ENCODE measurements at places on chromosomes 12 and 14.

GRCh38 chr14:36513451-36514277, 6.4 kb downstream of the NKX2-1 start:
- no peak for DNase-seq

GRCh38 chr12:59005193-59005955, 85.1 kb upstream of the LRIG3 start:
- DNase-seq: no peak

DNA sequence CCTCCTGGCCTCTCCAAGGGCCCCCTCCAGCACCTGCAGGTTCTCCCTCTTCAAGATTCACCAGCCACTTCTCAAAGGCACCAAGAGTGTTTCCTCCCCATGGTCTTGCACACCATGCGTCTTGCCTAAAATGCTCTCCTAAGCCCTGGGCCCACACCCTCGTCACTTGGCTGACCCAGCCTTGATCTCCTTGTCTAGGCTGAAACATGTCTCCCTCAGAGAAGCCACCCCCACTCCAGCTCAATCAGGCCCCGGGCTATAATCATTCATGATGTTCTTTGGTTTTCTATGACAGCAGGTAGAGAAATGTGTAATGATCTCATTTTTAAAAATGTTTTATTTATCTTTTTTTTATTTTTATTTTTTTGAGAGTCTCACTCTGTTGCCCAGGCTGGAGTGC, 88.1 kb downstream of the EFCAB11 start:
- no peak for DNase-seq

GRCh38 chr12:112535637-112536366, 117.1 kb downstream of the PTPN11 start:
- DNase-seq: no peak

DNA sequence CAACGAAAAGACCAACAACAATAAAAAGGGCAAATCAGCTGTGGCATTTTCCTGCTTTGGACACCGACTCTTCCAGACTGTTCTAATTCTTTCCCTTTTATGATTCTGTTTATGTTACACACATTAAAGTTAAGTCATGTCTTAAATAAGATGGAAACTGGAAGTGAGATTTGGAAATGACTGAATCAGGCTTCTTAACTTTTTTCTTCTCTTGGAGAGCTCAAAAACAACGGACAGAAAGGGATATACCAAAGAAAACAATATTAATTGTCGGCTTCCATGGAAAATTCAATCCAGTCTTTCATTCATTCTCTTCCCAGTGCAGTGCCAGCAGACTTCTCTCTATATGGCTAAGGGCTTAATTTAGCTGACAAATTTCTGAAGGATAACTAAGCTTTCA, 214.9 kb upstream of the DDHD1 start:
- no peak for DNase-seq

- DNase-seq: no peak
Measured at GRCh38 chr12:3081886-3082285, 4.7 kb downstream of the TSPAN9 start.

DNA sequence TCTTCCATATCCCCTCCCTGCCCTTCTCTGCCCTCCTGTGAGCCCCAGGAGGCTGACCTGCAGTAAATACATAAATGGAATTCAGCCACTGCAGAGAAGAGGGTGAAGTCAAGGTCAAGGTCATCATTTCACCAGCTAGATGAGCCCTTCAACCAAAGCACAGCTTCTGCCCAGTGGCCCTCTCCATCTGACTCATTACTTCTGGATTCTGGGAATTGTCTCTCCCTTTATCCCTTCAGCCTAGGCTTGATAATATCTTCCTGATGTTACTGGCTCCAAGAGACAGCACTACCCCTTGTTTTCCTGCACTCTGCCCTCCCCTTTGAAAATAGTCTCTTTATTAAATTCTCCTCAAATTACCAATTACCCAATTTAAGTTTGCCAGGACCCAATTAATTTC, 64.5 kb downstream of the TTC9 start:
- no peak for DNase-seq

- no peak for DNase-seq
Measured at GRCh38 chr14:84068288-84068687, 1461.7 kb upstream of the FLRT2 start.

GRCh38 chr14:100317912-100318808, 5.0 kb upstream of the SLC25A47 start:
- DNase-seq: peak; percentile 71

GRCh38 chr14:34223373-34224148, 238.5 kb downstream of the SPTSSA start:
- DNase-seq: no peak

DNA sequence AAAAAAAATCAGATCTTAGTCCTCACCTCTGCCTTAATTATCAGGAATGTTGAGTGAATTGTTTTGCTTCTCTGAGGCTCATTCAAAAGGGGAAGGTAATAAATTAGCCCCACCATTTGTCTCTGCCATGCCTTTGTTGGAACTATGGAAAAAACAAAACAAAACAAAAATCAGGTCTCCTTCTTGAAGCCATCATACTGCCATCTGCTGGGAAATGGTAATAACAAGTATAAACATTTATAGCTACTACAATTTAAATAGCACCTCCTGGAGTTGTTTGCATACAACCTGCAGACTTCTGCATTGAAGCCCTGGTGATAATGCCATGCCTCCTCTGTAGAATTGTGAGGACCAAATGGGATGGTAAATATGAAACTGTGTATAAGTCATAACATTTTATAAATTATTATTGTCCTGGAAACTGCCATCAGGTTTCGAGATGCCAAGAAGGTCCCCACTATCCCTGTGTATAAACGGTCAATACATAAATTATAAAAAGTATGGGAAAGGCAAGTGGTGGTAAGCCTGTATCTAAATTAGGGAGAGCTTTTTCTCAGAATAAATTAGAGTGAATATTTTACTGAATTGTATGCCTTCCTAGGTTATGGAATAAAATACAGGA, 87.2 kb upstream of the FGD4 start:
- DNase-seq: no peak

GRCh38 chr12:27779920-27780611, at the start of the genes KLHL42 and MANSC4:
Gene KLHL42 (plus strand): TSS chr12:27780233. CDS start chr12:27780331, 98 bp downstream.
Gene MANSC4 (minus strand): TSS chr12:27780236. CDS start chr12:27771276, 8,960 bp downstream.
- peak; percentile 67 for DNase-seq

- DNase-seq: no peak
Measured at GRCh38 chr12:19055589-19055988, 73.9 kb upstream of the PLEKHA5 start.

DNA sequence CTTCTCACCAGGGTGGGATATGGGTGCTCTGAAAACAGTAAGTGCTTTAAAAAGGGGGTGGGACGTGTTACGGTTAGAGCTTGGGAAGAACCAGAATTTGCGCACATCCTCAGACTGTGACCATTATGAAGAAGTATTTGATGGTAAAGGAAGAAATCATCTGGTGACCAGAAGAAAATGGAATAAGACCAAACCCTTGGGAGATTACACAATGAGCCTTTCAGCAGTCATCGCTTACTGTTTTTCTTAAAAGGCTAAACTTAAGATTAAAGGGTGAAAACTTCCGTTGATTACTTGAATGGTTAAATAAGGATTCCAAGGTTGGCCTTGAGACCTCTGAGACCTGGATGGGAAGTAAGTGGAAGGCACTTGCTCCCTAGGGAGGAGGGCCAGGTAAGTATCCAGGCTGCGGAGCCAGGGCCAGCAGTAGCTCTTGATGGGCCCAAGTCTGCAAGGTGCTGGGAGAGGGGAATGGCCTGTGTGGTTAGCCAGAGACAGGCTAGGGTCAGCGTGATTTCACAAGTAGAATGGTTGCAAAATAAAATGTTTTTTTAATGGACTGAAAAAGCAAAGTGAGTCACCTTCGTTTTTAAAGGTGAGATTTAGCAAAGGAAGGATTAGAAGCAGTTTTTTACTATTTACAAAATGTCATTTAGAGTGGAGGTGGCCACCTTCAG, 13.0 kb upstream of the ISM2 start:
- DNase-seq: no peak

GRCh38 chr12:6180268-6181051, 19.7 kb upstream of the CD9 start:
- no peak for DNase-seq

- DNase-seq: no peak
Measured at GRCh38 chr12:28027947-28028724, 55.6 kb upstream of the PTHLH start.

DNA sequence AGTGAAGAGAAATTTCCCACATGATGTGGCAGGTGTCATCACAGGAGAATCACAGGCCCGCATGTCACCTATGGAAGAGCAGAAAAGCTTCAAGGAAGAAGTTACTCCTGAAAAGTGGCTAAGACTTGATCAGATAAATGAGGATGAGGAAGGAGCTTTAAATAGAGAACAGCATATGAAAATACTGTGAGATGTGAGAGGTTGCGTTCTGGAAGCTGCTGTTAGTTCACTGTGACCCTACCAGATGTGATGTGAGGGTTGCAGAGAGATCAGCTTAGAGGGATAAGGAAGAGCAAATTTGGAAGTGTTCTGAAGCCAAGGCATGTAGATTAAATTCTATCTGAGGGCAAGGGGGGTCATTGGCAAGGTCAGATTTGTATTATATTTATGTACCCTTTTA, 17.1 kb downstream of the ERP27 start:
- no peak for DNase-seq

DNA sequence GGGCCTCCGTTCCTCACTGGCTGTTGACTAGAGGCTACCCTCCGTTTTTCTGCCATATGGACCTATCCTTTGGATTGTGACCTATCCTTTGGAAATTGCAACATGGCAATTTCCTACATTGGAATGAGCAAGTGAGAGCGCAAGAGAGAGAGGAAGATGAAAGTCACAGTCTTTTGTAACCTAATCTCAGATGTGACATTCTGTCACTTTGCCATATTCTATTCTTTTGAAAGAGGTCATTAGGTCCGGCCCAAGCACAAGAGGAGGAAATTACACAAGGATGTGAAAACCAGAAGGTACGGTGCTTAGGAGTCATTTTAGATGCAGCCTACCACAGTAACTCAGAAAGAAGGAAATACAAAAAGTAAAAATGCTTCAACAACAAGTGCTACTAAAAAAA, 47.3 kb upstream of the SRP54 start:
- DNase-seq: no peak

DNA sequence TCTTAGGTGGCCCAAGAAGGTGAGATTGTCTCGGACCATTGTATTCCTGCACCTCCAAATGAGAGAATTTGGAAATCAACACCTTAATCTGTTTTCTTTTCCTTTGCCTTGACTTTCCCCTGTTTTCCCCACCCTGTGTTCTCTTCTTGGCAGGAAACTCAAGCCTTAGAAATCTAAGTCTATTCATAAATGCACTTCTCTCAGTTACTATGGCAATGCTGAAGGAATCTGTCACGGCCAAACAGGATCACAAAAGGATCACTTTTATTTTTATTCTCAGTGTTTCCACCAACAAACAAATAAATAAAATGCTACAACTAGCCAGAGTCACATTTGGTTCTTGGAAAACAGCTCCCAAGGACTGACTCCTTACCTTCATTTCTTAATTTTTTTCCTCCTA, 270.5 kb downstream of the BCAT1 start:
- DNase-seq: no peak

GRCh38 chr12:47205532-47206449, 126.0 kb upstream of the AMIGO2 start:
- DNase-seq: no peak

GRCh38 chr12:124518051-124518932, 49.1 kb downstream of the NCOR2 start:
- DNase-seq: no peak

- peak; percentile 43 for DNase-seq
Measured at GRCh38 chr14:23183479-23183878, at the start of gene SLC7A8. Gene SLC7A8 (minus strand): TSS chr14:23183660. CDS start chr14:23182914, 746 bp downstream.

DNA sequence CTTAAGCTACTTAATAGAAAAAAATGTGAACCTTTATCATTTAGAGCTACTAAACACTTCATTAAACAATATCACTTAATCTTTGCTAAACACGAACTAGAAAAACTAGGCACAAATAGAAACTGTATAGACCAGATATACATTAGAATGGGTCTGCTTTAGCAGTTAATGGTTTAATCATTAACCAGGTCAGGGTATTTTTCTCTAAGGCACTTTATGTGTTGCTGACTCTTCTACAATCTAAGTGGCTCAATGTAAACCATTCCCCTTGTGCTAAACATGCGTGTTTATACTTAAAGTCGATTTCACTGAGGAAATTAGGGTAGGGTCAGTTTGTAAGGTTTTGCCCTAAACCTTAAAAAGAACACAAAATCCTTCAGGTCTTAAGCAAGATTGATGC, 29.7 kb downstream of the TMCC3 start:
- no peak for DNase-seq

DNA sequence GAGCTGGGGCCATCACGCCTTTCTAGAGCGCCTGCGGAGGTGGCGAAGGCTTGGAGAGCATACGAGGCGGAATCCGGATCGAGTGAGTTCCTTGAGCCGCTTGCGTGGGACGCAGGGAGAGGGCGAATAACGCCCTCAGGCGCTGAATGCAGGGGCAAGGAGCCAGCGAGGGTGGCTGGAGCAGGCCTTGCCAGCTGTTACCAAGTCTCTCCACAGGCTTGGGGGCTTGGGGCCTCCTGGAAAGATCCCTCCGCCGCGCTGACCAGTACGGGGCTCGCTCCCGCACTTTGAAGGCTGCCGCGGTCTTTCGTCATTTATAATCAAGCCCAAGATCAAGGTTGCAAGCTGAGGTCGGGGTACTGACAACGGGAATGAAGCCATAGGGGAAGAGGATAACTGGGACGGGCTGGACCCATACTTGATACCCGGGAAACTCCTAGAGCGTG, 1.2 kb downstream of the FLRT2 start:
- no peak for DNase-seq

- no peak for DNase-seq
Measured at GRCh38 chr12:9636150-9636850, 28.6 kb upstream of the KLRB1 start.

GRCh38 chr14:72891666-72892102, 2.2 kb downstream of the DPF3 start:
- no peak for DNase-seq

- no peak for DNase-seq
Measured at GRCh38 chr12:107774349-107775029, at the start of gene ASCL4. Gene ASCL4 (plus strand): TSS chr12:107774704. CDS start chr12:107775219, 515 bp downstream.

- DNase-seq: no peak
Measured at GRCh38 chr14:50020799-50021198, 95.6 kb downstream of the VCPKMT start.

- no peak for DNase-seq
Measured at GRCh38 chr12:128519426-128519825, 252.5 kb downstream of the TMEM132C start.

DNA sequence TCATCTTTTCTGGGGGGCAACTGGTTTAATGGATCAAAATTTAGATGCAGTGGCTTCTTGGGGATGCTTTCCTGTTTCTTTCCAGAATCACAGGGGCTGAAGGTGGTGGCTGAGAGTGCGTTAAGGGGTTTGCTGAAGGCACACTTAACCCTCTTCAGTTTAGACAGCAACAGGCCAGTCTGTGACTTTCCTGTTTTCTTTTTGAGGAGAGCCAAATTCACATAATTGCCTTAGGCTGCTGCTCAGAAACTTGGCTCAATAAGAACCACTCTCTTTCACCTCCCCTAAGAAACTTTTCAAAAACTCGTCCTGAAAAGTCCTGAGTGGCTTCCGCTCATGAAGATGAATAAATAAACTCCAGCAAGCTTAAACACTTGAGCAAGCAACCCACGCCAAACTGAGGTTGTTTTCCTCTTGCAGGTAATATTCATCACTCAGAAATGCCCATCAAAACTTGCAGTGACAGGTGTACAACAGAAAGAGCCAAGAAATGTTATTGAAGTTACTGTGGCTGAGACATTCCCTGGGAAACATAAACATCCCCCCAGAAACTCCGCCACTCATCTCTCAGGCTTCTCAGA, 510.4 kb downstream of the TMEM132D start:
- no peak for DNase-seq

Measured in activated naive CD4-positive, alpha-beta T cell treated with anti-CD3 and anti-CD28 coated beads, Interleukin-2, amount 50 U/mL, for 16 hours (primary cell).